Activated T-helper 1 cell treated with anti-CD3 and anti-CD28 coated beads, Interleukin-2, amount 50 U/mL, for 16 hours (primary cell): ENCODE measurements at places on chromosomes 1 and 21.

DNA sequence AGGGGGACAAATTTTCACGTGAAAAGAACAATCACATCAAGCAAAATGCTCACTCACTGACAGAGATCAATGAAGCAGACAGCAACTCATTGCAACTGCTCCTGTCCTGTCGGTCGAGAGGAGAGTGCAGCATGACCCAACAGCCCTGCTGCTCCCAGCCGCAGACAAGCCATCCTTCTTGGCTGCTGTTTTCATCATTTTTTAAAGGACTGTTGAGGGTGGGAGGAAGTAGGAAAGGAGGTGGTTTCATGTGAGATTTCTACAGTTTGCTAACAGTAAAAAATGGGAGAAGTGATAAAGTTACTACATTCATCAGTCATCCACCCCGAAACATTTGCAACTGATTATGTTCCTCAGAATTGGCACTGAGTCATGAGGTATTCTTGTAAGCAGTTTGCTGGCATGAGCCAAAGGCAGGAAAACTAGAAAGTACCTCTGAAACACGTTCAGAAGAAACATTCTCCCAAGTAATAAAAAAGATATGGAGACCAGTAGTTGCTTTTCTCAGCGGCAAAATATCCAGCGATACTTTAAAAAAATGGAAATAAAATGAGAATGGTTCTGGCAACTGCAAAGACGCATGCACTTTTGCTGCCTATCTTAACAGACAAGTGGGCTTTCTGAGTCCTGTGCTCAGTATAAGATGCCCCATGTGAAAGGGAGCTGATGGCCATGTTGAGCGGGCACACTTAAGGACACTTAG, 72.0 kb upstream of the CLDN14 start:
- DNase-seq, result no peak

GRCh38 chr1:27031235-27032118, 18.8 kb upstream of the TENT5B start:
- no peak for DNase-seq

DNA sequence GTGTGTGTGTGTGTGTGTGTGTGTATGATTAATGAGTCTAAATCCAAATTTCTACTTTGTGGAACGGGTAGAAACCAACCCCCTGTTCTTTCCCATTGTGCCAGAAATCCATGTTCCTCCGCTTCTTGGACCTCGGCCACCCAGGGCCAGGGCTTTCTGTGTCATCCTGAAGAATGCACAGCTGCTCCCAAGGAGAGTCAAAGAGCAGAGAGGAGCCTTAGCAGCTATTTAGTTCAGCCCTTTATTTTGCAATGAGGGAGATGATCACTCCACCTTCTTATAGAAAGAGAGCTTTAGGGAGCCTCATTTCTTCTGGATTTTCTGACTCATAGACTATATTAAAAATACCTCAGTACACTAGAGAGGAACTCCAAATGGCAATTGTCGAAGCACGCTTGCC, 489.3 kb upstream of the VAMP3 start:
- DNase-seq, result no peak

GRCh38 chr1:62953633-62954032, 169.7 kb downstream of the ATG4C start:
- no peak for DNase-seq

DNA sequence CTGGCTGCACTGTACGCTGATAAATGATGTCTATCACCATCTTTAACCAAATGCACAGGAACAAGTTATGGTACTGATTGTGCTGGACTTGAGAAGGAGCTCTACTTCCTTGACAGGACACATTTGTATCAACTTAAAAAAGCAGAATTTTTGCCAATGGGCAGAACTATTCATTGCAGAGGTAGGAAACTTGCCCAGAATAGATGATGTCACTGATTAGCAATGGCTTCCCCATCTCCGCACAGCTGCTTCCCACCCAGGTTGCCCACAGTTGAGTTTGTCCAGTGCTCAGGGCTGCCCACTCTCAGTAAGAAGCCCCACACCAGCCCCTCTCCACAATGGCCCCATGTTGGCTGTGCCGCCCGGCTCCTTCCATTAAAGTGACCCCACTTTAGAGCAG, 33.4 kb downstream of the CAPN2 start:
- DNase-seq, result no peak
